ENCODE measurements at places on chromosomes 5 and 9.

DNA sequence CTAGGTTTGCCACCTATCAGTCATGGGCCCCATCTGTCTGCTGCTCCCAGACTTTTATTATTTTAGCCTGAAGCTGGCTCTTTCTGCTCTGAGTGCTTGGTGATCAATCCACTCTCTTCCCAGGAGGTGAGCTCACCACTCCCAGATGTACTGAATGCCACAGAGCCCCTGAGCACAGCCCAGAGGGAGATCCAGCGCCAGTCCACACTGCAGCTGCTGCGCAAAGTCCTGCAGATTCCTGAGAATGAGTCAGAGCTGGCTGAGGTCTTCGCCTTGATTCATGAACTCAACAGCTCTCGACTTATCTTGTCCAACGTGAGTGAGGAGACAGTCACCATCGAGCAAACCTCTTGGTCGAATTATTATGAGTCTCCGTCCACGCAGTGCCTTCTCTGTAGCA, 36.0 kb downstream of the HMGXB3 start:
- DNase-seq, result peak; percentile 80

DNA sequence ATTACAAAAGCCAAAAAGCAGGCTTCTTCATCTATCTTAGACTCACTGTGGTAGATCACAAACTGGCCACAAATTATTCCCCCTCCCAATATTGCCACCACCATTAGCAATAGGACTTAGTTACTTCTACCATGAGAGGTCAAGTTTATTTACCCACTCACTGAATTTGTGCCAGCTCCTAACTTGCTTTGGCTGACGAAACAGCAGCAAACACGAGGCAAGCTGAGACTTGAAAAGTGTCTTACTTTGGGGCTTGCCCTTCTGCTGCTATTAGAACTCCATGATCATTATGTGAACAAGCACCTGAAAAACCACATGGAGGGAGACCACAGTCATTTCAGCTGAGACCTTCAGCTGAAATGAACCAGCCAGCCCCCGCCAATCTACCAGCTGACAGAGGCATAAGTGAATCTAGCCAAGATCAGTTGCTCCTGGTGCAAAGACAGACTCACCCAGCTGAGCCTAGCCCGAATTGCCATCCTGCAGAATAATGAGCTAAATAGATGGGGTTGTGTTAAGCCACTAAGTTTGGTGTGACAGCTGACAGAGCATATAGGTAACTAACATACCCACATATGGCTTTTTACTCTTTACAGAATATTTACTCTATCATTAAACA, 5.7 kb downstream of the WDR41 start:
- no peak for DNase-seq

- DNase-seq, result no peak
Measured at GRCh38 chr5:143871672-143872071, 59.7 kb downstream of the HMHB1 start.

DNA sequence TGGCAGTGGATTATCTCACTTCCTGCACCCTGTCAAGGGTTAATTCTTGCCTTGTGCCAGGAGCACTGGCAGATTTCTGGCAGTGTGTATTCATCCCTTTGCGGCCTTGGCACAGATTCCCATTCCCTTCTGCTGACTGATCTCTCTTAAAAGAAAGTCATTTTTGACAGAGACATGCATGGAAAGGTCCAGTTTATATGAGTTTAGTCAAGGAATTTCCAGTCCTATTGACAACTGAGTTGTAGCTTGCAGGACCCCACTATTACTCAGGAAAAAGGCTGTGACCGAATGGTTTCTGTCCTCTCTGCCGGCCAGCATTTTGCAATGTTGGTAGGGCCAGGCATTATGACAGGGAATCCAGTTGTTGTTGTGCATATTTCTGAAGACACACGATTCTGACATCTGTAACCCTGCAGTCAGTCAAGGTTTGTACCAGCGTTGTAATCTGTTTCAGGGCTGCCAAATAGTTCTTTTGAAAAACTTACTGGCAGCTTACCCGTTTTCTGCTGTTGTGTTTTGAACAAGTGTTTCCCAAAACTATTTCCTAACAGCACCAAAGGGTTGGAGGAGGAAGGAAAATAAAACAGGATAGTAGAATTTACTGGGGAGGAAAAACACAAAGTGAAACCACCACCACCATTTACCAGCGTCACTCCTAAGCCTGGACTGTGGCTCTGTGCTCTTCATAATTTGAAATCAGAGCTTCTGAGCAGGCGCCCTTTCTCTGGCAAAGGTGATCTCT, 243.4 kb upstream of the KLF4 start:
- no peak for DNase-seq

DNA sequence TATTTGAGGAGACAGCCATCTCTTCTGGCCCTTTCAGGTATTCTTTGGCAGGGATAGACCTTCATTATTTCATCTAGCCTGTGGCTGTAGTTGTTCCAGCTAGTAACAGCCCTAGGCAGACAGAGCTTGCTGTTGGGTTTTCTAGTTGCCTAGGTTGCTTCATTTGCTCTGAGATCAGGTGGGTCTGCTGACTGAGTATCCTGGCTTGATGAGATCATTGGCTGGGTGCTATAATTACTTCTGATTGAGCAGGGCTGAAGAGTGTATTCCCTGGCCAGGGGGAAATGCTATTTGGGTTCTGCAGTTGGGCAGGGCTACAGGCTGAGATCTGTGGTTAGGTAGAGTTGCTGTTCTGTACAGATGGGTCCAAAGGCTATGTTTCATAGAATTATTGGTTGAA, 456.1 kb downstream of the PSAT1 start:
- DNase-seq, result no peak

- no peak for DNase-seq
Measured at GRCh38 chr5:148515460-148515859, 131.7 kb downstream of the FBXO38 start.

DNA sequence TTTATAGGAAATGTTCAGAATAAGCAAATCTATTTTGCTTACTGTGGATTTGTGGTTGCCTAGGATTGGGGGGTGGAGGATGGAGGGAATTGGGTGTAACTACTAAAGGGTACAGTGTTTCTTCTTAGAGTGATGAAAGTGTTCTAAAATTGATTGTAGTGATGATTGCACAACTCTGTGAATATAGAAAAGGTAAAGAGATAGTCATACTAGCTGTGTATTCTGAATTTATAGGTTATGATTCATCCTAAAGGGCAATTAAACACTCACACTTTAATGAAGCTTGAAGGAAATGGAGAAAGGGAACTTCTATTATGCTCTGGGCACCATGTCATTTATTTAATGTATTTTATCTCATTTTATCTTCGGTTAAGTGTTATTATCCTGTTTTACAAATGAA, 9.9 kb downstream of the TXNDC8 start:
- DNase-seq, result no peak

DNA sequence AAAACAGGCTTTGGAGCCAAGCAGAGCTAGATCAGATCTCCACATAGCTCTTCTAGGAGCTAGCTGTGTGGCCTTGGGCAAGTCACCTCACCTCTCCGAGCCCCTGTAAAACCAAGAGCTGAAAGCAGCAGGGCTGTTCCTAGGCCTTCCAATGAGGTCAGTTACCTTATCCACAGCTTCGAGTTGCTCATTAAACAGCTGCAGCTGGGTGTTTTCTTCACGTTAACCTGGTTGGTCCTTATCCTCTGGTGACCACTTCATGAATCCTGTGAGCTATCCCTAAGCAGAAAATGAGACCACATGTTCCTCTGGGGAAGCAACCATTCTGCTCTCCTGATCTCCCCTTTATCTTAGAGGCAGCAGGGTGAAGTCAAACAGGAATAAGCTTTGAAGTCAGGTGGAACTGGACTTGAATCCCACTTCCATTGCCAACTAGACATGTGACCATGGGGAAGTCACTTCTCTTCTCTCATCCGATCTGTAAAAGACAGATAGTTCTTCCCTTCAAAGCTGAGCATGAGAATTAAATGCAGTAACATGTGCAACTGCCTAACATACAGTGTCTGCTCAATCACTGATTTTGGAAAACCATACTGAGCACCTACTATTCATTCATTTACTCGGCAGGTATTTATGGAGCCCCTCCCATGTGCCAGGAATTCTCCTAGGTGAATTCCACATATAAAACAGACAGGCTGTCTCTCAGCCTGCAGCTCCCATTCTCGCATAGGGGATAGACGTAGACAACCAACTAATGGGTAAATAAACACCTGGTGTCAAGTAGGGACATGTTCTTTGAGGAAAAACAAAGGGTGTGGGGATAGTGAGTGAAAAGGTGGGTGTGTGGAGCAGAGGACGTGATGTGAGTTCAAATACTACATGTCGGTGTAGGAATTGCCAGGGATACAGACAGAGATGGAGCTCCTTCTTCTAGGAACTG, 111.7 kb upstream of the BOD1 start:
- no peak for DNase-seq

DNA sequence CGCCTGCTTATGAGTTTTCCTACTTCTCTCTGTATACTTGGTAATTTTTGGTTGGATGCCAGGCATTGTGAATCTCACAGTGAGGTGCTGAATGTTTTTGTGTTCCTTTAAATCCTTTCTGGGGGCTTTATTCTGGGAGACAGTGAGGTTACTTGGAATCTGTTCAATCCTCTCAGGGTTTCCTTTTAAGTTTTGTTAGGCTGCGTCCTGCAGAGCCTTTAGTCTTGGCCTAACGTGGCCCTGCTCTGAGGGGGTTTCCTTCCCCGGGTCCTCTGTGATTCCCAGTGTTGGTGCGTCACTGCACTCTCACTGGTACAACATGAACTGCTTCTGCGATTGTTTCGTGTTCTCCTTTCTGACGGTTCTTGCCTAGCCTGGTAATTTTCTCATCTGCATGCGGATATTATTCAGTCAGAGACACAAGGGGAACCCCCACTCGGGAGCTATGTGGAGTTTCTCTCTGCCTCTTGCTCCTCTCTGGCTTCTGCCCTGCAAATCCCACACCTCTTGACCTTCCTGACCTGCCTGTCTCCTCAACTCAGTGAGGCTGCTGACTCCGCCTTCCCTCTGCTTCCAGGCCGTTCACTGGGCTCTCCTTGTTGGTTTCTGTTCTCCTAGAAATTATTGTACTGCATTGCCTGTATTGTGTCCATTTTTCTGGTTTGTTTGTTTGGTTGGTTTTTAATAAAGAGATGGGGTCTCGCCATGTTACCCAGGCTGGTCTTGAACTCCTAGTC, 128.1 kb downstream of the DAB2IP start:
- DNase-seq, result no peak

DNA sequence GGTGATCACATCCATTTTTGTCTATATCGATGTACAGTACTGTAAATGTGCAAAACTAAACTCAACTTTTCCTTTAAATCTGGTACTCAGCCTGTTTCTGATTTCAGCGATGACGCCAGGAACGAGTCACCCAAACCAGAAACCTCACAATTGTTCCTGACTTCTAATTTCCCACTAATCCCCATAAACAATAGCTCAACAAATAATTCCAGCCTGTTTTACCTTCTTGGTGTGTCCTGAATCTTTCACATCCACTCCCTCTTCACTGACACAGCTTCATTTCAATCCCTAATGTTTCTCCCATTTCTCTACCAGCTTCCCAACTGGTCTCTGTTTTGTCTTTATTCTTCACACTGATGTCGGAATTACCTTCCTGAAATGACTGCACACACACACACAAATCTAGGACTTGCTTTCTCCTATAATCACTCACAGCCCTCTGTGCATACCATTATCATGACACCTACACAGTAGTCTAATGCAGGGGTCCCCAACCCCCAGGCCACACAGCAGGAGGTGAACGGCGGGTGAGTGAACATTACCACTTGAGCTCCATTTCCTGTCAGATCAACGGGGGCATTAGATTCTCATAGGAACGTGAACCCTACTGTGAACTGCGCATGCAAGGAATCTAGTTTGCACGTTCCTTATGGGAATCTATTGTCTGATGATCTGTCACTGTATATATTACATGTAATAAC, 97.8 kb upstream of the SLC30A5 start:
- DNase-seq, result no peak

DNA sequence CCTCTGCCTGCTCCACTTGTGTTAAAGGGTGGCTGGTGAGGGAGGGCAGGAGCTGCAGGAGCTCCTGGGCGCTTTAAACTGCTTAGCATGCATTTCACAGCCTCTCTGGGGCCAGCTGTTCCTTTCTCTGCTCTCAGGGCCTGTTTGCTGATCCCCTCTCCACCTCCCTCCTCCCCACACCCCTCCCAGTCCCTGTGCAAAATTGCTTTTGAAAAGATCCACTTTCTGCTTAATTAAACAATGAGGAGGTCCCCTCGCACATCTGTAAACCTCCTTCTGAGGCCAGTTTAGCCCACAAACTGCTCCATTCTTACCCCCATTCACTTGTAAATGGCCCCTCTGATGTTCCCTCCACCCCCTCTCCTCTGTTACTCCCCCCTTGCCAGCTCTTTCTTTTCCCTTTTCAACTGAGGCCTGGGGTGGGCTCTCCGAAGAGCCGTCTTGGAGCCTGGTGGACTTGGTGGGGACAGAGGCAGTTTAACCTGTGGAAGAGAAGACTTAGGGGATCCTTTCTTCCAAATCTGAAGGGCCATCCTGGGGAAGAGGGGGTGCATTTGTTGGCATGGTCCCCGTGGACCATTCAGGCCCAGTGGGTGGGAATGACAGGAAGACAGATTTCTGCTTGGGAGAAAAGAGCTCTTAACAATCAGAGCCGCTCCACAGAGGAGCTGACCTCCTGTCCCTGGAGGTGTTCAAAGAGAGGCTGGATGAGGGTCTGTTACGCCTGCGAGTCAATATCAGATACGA, 12.0 kb downstream of the URM1 start:
- peak; percentile 52 for DNase-seq

- DNase-seq, result no peak
Measured at GRCh38 chr5:142159354-142159753, 50.8 kb downstream of the NDFIP1 start.

- no peak for DNase-seq
Measured at GRCh38 chr9:99851500-99851822, 29.8 kb downstream of the NR4A3 start.

- DNase-seq, result no peak
Measured at GRCh38 chr5:92337772-92338234, 954.7 kb upstream of the ARRDC3 start.

GRCh38 chr5:72226950-72227349, 93.1 kb downstream of the MRPS27 start:
- DNase-seq, result no peak

DNA sequence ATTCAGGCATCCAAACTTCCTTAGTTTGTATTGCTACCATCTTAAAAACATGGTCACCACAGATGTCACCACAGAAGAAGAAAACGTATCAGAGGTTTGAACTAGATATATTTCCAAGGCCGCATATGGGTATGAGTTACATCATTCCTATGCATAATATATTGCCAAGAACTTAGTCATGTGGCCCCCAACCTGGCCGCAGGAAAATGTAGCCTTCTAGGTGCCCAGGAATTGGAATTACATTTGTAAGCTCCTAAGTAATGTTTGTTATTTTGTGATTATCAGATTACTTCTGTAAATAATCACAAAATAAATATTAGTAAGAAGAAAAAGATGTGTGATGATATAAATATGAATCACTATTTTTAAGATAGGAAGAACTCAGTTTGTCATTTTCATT, 351.4 kb downstream of the ISL1 start:
- DNase-seq, result no peak

GRCh38 chr9:113854310-113854709, 21.8 kb upstream of the ZNF618 start:
- no peak for DNase-seq
